Activated CD8-positive, alpha-beta T cell treated with anti-CD3 and anti-CD28 coated beads for 36 hours (primary cell): ENCODE measurements at places on chromosomes 11 and 22.

DNA sequence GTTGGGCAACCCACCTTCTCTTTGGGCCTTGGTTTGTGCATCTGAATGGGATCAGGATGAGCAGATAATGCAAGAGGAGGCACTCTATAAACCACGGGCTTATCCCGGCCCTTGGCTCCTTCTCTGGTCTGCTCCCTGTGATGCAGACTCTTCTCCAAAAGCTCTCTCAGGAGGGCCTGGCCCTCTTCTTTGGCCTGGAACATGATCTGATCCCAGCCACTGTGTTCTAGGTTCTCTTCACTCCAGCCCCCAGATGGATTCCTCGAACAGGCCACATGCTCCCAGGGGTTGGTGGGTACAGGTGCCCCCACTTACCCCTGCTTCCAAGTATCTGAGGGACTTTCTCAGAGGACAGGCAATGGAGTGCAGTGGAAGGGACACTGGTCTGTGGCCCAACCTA lies 8.7 kb upstream of the UCP3 start:
- no peak for DNase-seq

DNA sequence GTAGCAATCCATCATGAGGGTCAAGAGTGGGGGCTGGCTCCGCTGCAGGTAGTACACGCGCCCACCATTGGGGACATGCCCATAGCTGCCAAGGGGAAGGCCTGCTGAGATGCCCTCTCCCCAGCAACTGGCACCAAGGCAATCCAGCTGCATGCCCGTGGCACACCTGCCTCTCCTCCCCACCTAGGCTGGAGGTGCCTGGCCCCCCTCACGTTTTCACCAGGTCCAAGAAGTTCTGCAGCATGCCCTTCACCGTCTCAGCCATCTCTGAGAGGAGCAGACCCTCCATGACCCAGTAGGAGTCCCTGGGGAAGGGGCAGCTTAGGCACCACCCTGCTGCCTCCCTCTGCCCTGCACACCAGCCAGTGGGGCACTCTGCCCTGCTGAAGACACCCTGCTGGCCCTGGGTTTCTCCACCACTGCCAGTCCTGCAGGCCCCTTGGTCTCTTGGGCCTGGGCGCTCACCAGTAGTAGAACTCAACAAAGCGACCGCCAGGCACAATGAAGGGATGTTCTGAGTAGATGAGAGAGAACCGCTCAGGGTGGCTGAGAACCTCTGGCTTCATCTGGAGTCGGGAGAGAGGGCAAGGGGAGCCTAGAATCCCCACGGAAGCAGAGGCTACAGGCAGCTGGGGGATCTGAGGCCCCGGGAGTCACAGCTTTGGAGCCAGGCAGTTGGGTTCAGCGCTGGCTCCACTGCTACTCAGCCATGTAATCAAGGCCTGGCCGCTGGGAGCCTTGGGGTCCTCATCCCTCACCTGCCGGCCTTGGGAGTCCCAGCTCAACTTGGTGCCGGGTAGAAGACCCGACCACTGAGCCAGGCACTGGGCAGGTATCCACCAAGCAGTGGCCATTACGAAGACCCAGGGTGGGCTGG lies 17.8 kb downstream of the TREH start:
- no peak for DNase-seq

- DNase-seq = peak; percentile 38
Observed at GRCh38 chr11:65047581-65048422, 6.8 kb downstream of the SAC3D1 start.

DNA sequence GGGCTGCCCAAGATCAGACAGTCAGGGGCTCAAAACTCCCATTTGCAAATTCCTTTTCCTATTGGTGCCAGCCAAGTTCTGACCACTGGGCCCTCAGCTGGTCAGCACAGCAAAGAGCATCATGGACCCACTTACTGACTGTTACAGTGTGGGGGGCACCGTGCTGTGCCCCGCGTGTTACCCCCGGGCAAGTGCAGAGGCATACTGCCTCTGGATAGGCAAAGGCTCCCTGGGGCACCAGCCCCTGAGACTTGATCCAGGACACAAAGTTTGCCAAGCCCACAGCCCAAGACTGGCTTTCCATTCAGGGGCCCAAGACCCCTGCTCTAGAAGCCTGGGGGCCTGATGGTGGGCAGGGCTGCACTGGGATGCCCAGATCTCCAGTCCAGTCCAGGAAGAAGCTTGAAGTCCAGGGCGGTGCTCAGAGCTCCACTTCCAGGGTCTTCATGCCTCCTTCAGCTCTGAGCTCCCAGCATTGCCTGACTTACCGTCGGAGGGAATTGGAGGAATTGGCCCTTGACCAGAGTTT lies 6.6 kb downstream of the LRRC32 start:
- DNase-seq = no peak

GRCh38 chr11:134207538-134208239 lies 16.1 kb downstream of the NCAPD3 start:
- DNase-seq = peak; percentile 79

- DNase-seq = peak; percentile 68
Observed at GRCh38 chr11:121426476-121427399, 25.4 kb upstream of the SORL1 start.

GRCh38 chr11:45076761-45077160 lies 69.7 kb upstream of the PRDM11 start:
- no peak for DNase-seq

GRCh38 chr11:17392872-17393271 lies 4.4 kb upstream of the KCNJ11 start:
- DNase-seq = no peak
